ENCODE measurements at places on chromosomes 3 and 15.

DNA sequence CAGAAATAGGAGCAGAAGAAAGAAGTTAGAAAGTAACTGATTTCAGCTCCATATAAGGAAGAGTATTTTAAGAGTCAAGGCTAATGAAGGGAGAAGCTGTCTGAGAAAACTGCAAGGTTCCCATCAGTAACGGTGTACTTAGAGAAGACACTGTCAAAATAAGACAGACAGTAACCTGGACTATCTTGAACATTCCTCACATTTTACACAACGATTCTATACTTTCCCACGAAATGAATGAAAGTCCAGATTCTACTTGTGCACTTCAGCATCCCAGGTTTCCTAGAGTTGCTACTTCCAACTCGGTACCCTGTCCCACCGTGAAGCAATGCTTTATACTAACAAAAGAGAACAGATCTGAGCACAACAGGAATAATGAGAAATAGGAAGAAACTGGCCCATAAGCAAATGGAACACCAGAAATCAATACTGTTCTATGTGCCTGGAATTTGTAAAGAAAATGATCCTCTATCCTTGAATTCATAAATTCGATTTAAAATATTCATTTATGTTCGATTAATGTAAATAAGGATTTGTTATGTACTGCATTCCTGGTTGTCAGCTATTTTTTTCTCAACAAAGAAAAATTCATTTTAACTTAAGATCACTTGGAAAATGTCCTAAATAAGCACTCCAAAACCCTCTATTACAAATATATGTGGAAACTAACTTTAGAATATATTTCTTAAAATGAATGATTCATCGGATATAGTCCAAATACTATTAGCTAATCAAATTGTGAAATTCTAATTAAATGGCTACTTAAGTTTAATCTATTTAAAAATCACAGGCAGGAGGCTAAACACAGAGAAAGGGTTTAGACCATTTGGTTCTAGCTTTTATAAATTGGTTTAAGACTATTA is 1.5 kb downstream of the C3orf70 start:
- no peak for DNase-seq

GRCh38 chr15:96336596-96337364 is 6.3 kb downstream of the NR2F2 start:
- peak; percentile 54 for DNase-seq

GRCh38 chr3:99757966-99758365 is 59.7 kb upstream of the CMSS1 start:
- no peak for DNase-seq

- DNase-seq = no peak
Measured at GRCh38 chr3:45751537-45752242, 44.6 kb downstream of the SLC6A20 start.

GRCh38 chr3:183447206-183448001 is 19.0 kb upstream of the MCF2L2 start:
- peak; percentile 91 for DNase-seq

GRCh38 chr15:53226559-53226958 is 436.4 kb upstream of the ONECUT1 start:
- DNase-seq = no peak

- DNase-seq = no peak
Measured at GRCh38 chr3:128343287-128344051, 123.2 kb downstream of the DNAJB8 start.

DNA sequence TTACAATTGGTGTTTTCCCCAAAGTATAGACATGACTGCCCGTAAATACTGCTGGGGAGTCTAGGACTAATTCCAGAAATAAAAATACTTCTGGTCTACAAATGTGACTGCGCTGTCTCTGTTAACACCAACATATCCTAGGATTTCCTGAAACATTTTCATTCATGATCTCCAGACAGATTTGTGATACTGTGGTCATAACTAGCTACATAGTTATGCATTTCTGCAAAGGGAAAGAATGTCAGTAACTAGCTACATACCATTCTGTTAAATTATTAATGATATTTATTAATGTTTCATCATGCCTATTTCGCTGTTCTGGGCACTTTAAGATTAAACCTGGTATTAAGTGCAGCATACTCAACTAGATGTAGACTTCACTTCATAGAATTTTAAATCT is 33.3 kb downstream of the SETD5 start:
- DNase-seq = no peak

- no peak for DNase-seq
Measured at GRCh38 chr3:126517291-126517951, at the start of gene UROC1. Gene UROC1 (minus strand): TSS chr3:126517773. CDS start chr3:126517719, 54 bp downstream.

GRCh38 chr15:25709437-25710159 is 153.5 kb downstream of the ATP10A start:
- DNase-seq = no peak

- peak; percentile 89 for DNase-seq
Measured at GRCh38 chr3:43001094-43001553, 22.0 kb downstream of the GASK1A start.

GRCh38 chr15:96622714-96623113 is 292.2 kb downstream of the NR2F2 start:
- DNase-seq = no peak

- no peak for DNase-seq
Measured at GRCh38 chr15:41659855-41660234, 360 bp upstream of the MGA start.

GRCh38 chr3:37945156-37945806 is 45.3 kb upstream of the VILL start:
- no peak for DNase-seq

DNA sequence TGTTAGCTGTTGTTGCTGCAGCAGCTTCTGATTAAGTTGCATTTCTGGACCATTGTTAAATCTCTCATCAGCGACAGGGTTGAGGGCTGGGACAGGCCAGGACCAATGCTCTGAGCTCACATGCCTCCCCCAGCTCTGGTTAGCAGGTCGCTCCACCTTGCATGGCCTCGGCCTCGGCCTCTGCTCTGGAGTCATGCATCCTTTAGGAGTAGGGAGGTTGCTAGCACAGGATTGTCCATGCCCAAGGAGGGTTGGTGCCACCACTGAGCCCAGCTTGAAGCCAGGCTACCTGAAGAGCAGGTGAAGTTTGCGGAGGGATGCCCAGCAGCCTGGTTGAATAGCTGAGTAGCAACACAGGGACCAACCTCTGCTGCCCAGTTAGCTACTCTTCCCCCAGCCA is 11.2 kb upstream of the CPNE9 start:
- no peak for DNase-seq

DNA sequence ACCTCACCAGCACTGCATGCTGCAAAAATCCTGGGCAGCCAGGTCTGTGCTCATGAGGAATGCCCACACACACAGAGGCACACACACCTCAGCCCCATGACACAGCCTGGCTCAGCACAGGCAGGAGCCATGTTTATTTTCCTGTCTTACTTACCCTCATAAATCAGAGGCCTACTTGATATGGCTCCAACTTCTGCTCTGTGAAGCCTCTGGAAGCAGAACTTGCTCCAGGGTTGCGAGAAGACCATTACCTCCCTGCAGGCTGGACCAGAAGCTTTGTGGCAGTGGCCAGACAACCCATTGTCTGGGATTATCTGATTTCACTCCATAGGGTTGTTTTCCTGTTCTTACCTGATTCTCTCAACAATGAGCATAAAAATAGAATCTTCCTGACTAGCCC is 43.8 kb upstream of the CMTM8 start:
- no peak for DNase-seq

DNA sequence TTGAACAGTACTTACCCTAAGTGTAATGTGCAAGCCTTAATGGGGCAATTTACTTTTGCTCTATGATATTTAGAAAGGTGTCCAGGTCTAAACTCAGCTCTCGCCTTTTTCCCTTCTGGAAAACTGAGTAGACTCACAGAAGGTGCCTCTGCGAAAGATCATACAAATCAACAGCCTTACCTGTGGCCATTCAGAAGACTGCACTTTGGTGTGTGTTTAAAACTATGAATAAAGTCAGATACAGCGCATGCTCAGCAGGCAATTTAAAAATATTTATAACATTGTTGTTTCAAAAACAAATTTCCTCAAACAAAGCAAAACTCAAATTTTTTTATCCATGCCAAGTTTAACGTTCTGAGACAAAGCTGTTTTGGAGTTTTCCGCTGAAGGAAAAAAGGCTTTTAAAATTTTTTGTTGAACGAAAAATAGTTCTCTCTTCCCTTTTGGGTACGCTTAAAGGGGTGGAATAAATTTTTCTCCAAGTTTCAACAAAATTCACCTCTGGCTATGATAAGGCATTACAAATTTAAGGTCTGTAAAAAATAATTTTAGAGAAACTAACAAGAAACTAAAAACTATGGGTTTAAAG is 156.3 kb downstream of the TIGIT start:
- DNase-seq = no peak

- no peak for DNase-seq
Measured at GRCh38 chr15:57227166-57227565, 149.1 kb upstream of the CGNL1 start.

DNA sequence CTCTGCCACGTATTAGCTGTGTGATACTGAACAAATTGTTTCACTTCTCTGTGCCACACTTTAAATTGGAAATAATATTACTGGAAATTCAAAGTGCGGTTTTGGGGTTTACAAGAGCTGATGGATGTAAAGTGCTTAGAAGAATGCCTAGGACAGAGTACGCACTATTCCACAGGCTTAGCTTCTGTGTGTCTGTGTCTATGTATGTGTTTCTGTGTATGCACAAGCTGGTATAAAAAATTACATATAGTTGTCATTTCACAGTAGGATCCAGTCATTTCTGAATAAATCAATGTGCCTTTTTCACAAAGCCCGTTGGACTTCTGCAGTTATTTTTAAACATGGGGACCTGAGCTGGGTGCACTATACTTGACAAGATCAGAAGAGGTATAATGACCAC is 370.4 kb downstream of the TUSC7 start:
- no peak for DNase-seq

DNA sequence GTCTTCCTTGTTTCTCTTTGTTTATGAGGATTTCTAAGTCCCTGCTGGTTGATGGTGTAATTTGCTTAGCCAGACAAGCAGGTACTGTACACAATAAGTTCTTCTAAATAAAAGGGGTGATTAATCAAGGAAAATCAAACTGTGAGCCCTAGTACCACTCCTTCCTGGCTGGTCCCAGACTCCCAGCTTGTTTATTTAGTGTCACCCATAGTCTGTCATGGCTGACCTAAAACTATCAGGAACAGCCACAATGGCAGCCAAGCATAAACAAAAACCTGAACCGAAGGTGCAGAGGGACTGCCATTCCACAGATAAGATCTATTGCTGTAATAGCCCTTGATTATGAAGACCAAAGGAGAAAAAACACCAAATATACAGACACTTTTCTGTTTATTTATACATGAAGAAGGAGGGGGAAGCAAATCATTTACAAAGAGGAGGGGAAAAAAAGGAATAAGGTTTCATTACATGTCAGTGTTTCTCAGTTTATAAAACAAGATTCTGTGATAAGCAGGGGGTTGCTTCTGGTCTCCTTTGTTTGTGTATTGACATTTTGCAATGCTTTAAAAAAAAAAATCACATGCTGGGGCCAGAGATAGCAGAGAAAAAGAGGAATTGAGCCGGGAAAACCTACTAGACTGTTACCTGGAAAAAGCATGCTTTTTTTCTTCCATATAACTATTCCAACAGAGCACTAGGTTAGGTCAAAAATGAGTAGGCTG is 182.4 kb upstream of the DPH6 start:
- no peak for DNase-seq

DNA sequence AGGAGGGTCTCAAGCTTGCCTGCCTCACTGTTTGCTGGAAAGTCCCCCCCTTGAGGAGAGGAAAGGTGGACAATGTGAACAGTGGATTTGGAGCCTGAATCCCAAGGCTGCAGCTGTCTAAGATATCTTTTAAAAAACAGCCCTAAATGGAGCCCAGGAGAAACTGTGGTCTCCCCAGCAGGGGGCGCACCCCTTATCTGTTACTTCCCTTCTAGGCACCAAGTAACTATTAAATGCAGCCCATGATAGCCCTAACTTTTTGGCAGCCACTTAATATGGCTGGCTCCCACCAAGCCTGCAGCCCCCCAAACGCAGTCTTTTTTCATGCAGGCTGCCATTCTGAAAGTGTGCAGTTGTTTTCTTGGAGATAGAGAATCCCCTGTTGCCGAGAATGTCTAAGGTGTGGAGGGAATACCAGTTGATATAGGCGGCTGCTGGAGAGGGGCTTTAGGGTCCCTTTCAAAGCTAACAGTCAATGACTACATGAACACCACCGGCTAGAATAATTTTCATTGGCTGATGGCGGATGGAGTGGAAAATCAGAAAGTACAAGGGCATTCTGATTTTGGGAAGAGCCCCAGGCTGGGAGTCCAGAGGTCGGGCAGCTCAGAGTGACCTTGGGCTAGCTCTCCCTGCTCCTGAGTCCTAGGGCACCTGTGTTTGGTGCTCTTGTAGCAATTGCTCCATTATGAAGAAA is 1.3 kb downstream of the RHCG start:
- DNase-seq = no peak

DNA sequence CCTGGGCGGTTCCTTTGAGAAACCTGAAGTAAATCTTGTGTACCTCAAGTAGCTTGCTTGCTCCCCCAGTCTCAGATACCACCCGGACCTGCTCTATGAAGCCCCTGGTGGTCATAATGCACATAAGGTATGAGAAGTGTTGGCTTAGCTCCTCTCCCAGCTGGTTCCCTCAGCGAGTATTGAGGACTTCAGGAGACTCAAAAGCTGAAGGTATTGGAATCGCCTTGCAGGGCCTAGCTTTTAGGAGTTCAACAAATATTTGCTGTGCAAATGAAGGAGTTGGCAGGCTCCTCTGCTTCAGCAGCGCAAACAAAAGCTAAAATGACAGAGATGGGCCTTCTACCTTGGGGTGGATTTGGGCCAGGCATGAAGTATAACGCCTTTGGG is 1.7 kb downstream of the CMTM8 start:
- DNase-seq = no peak

DNA sequence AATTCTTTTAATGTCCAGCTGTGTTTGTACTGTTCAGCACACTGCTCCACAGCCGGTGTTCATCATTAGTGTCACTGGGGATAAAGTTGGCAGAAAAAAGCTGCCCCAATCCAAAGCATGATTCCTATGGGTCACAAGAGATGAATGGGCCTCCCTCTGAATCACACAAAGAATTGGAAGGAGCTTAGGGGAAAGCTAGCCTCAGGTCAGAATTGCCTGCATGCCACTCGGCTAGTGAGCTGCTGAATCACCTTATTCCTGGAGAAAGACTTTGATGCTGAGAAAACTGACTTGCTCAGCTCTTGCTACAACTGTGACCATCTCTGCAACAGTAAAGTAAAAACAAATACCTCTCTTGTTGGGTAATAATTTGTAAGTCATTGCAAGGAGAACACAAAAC is 3.5 kb downstream of the CCK start:
- no peak for DNase-seq

- no peak for DNase-seq
Measured at GRCh38 chr3:45078910-45079522, 52.9 kb downstream of the CLEC3B start.

- no peak for DNase-seq
Measured at GRCh38 chr3:55592572-55592971, 105.5 kb upstream of the WNT5A start.

- no peak for DNase-seq
Measured at GRCh38 chr3:165193366-165194254, 2.6 kb downstream of the SLITRK3 start.

GRCh38 chr3:32246079-32246675 is 7.7 kb downstream of the CMTM8 start:
- no peak for DNase-seq

GRCh38 chr3:16896094-16896627 is 11.4 kb downstream of the PLCL2 start:
- DNase-seq = no peak

GRCh38 chr15:74377831-74378766 is 10.7 kb upstream of the CYP11A1 start:
- no peak for DNase-seq

Data from right forelimb (tissue), 1 donor.